ENCODE measurements at places on chromosomes 11 and 22.

- DNase-seq = peak; percentile 71
Measured at GRCh38 chr11:5550440-5551095, 2.2 kb upstream of the OR52H1 start.

DNA sequence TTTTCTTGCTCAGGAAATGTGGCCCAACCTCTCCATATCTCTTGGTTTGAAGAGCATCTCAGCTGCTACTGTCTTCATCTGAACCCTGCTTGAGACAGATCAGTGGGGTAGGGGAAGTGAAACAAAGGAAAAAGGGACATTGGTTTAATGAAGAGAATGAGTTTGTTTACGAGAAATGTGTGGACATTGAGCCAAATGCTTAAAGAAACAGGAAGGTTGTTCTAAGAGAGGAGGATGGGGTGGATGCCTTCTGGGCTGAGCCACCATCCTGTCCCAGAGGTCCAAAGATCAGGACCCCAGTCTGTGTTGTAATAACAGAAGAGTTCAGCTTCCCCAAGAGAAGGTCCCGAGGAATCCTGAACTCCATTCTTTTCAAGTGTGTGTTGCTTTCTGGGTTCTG is 369.7 kb downstream of the INSC start:
- no peak for DNase-seq

DNA sequence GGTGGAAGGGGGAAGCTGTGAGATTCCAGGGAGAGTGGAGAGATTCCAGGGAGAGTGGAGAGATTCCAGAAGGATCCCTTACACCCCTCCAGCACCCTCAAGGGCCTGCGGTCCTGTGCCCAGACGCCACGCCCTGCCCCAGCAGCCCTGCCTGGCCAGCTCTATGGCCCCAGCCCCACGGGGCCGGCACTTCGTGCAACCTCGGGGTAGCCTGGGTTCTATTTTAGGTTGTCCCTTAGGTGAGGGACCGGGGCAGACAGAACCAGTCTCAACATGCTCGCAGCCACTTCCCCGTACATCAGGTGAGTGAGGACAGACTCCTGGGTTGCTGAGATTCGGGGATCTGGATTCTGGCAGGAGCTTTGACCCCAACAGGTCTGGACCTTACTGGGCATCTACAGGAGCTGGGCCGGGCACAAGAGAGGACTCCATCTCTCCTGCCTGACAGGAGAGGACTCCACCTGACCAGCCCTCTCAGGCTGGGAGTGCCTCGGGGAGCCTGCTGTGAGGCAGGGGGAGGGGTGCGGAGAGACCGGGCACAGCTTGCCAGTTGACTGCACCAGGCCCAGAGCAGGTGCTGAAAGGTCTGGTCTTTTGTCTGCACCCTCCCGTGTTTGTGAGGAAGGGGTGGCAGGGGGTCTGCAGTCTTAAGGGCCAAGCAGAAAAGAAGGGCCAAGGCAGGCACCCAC is 8.5 kb upstream of the ADORA2A start:
- DNase-seq = no peak

DNA sequence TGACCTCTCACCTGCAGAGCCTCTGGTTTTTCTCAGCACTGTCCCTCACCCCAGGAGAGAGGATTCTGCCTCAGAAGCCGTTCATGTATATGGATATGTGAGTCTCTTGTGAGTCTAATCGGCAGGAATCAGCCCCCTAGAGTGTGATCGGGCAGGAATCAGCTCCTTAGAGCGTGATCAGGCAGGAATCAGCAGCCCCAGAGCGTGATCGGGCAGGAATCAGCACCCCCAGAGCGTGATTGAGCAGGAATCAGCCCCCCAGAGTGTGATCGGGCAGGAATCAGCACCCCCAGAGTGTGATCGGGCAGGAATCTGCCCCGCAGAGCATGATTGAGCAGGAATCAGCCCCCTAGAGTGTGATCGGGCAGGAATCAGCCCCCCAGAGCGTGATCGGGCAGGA is 80.0 kb upstream of the EIF3D start:
- DNase-seq = no peak

DNA sequence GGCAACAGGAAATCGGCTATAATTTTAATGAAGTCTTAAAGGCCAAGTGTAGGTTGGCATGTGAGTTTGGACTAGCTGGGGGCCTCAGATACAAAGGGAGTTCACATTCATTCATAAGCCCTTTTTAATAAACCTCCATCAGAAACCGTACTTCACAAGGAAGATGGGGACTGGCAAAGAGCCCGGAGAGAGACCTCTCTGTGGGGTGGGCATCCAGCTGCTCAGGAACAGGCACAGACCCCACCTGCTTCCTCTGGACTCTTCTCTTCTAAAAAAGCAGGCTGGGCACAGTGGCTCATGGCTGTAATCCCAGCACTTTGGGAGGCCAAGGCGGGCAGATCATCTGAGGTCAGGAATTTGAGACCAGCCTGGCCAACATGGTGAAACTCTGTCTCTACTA is 3.9 kb upstream of the ARFGAP3 start:
- no peak for DNase-seq

GRCh38 chr22:44931077-44931540 is 78.7 kb downstream of the PHF21B start:
- DNase-seq = no peak

- no peak for DNase-seq
Measured at GRCh38 chr11:79244798-79245197, 196.0 kb downstream of the TENM4 start.

GRCh38 chr11:57356268-57356667 is 18.1 kb downstream of the P2RX3 start:
- no peak for DNase-seq

DNA sequence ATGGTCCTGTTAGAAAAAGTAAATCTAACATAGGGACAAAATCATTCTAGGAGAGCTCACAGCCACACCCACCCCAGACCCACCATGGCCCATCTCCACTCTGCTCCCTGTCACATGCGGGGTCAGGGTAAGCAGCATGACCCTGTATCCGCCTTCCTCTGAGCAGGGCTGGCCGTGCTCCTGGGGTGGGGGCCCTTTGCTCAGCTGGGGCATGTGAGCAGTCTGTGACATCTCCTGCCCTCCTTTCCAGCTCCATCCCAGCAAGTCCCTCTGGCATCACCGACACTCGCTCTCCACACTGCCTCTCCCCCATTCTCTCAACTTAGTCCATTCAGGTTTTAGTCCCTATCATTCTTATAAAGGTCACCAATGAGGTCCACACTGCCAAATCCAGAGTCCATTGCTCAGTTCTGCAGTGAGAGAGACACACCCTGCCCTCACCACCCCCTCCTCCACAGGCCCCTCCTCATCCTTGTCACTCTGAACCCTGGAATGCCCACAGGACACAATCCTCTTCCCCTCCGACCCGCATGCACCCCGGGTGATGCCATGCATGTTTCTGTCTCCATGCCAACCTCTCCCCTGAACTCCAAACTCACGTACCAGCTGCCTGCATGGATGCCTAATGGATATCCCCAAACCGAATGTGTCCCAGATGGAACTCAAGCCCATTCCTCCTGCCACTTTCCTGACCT is 65.1 kb upstream of the PITPNB start:
- no peak for DNase-seq

DNA sequence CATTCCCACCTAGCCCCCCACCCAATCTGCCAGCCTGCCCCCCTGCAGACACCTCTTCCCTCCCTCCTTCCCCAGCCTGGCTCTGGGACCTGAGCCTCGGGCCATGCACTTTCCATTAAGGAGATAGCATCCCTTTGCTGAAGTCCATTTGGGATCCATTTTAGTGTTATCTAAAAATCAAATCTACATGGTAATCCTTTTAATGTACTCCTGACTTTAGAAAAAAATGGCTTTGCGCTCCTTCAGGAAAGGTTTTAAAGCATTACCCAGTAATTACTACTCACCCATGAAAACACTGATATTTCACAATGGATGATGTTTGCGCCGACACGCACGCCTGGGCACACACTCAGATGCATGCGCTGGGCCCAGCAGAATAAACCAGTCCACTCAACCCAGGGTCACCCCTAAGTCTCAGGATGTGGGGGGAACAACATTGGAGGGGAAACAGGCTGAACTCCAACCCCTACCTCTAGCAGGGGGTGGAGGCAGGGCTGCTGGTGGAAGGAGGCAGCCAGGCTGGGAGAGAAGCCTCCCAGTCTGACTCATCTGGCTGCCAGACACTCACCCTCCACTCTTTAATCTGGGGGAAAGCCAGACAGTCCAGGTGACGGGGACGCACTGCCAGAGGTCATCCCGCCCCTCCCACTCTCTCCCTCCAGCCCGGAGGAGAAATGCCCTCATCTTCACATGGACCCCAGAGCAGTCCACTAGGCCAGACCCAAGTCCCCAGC is 29.8 kb downstream of the LMO1 start:
- DNase-seq = no peak

GRCh38 chr11:36774603-36775002 is 176.6 kb upstream of the RAG2 start:
- DNase-seq = no peak

GRCh38 chr11:77370217-77370616 is 68.7 kb upstream of the GDPD4 start:
- DNase-seq = no peak

DNA sequence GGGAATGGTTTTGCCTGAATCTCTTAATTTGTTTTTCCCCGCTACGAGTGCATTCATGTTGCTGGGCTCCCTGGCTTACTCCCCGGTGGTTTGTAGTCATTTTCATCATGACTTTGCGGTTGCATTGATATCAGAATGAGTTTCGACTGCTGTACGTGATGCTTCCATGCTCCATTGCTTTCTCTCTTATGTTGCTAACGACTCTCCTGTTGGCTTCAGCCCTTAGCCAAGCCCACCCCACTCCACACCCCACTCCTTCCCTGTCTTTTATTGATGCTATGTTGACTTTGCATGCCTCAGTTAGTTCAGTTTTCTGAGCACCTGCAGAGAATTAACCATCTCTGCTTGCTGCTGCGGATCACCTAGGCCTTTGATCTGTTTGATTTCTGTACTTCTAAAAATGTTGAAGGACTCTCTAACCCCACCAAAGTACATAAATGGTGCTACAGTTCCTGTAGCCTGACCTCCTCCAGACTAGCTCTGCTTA is 65.3 kb downstream of the ARFGAP2 start:
- no peak for DNase-seq

DNA sequence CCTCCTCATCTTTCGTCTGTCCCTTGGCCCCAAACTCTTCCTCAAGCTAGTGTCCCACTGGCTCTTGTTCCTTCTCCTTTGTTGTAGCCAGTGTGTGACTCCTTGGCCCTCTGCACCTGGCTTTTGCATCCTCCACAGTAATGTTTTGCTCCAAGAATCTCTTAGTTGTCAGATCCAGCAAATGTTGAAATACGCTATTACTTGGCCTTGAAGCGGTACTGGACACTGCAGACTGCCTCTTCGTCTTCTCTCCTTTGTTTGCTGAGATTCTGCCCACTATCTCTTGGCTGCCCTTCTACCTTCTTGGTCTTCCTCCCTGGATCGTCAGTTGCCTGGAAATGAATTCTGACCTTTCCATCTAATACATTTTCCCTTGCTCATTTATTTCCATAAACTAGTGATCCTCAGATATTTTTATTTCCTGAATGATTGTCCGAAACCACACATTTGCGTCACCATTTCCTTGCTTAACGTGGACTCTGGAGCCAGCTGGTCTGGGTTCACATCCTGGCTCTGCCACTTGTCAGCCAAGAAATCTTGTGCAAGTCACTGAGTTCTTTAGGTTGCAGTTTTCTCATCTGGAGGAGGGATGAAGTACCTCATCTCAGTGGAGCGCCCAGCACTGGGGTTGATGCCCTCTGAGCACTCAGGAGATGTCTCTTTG is 113.6 kb downstream of the LDLRAD3 start:
- DNase-seq = no peak

DNA sequence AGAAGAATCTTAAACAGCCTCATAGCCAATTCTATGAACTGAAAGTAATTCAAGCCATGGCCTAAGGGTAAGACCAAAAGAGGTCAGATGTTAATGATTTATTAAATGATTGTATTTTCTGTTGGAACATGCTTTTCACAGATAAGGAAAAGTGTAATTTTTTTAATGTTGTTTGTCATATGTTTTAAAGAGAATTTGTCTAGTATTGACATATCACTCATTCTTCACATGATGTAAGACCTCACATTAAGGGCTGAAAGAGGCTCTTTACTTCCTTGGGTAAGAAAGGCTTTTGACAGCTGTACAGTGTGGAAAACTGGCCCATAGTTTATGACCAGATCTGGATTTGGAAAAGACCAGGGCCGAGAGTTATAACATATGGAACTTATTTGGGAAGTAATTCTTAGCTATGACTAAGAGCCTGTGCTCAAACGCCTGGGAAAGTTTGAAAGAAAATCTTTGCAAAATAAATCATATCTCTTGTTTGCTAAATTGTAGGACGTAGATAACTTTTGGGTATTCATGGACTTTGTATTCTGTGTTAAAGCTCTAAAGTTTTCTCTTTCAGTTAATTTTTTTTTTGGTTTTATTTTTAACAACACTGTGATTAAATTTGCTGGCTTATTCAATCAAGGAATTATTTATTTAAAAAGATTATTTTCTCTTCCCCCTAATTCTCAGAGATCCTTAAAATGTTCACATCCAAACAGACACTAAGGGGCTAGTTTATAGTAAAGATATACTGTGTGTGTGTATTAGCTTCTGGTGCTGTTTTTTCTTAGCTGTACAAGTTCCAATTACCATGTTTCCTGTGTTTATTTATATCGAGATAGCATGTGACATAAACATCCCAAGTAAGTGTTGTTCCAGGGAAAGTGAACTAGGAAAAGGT is 162.2 kb downstream of the ARHGAP42 start:
- DNase-seq = peak; percentile 68

- no peak for DNase-seq
Measured at GRCh38 chr11:65541093-65541982, 16.5 kb downstream of the SCYL1 start.

- no peak for DNase-seq
Measured at GRCh38 chr11:34650528-34650927, 29.6 kb downstream of the EHF start.

DNA sequence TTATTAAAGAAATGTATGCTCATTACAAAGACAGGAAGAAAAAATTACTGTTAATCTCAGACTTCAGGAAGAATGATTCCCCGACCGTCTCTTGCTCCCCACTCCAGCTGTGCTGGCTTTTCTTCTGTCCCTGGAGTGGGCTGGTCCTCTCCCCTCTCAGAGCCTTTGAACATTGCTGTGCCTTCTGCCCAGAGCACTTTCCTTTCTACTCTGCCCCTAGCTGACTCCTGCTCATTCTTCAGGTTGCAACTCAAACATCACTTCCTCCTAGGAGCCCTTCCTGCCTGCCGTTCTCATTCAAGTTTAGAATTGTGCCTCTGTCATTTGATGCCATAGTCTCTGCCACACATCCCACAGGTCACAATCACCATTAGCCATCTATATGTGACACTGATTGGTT is 329.5 kb downstream of the MIAT start:
- DNase-seq = no peak

- no peak for DNase-seq
Measured at GRCh38 chr11:91299980-91300379, 924.6 kb upstream of the FAT3 start.

DNA sequence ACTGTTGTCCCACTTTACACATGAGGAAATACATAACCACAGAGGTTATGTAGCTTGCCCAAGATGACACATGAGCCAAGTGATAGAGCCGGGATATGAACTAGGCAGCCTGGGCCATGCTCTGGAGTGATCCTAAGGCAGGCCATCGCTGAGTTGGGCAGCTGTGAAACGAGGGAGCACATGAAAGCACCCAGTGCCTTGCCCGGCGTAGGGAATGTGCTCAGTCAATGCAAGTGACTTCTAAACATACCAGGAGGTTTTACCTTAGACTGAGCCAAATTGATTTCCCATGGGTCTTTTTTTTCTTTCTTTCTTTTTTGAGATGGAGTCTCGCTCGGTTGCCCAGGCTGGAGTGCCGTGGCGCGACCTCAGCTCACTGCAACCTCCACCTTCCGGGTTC is 10.5 kb downstream of the GRIK4 start:
- DNase-seq = no peak

Data from amniotic stem cell (primary cell).